ACHN (cell line): ENCODE measurements at places on chromosomes 7 and 10.

GRCh38 chr7:134593530-134594392 is 44.9 kb downstream of the AKR1B15 start:
- DNase-seq, result peak; percentile 38

GRCh38 chr7:129986600-129986999 is 33.8 kb upstream of the UBE2H start:
- DNase-seq, result peak; percentile 70

DNA sequence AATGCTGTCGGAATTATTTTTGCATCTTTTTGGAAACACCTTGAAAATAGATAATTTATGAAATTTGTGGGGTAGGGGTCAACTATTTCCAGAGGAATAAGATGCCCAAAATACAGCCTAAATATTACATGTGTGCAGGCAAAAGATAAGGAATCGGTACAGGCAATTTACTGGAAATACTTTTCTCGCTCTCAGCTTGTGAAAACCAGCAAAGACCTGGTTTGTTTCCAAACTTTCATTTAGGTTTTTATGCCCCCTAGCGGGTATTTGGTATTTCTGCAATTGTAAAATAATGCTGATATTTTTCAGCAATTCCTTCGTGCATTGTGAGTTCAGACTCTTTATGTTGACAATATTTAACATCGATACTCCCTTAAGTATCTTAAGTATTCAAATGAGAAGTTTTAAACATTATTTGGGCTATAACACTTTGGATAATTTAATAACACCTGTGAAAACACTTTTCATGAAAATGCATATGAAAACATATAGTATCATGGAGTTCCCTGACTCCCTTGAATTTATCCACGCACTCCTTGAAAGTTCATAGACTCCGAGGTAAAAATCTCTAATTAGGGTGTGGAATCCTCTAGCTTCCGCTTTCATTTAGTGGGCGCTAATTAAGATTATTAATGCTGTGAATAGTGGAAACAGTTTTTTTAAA is 132.4 kb downstream of the TSPAN12 start:
- peak; percentile 74 for DNase-seq

GRCh38 chr10:103241262-103242011 is 4.2 kb upstream of the RPEL1 start:
- DNase-seq, result peak; percentile 88

GRCh38 chr10:14259696-14260566 is 70.8 kb downstream of the FRMD4A start:
- no peak for DNase-seq

DNA sequence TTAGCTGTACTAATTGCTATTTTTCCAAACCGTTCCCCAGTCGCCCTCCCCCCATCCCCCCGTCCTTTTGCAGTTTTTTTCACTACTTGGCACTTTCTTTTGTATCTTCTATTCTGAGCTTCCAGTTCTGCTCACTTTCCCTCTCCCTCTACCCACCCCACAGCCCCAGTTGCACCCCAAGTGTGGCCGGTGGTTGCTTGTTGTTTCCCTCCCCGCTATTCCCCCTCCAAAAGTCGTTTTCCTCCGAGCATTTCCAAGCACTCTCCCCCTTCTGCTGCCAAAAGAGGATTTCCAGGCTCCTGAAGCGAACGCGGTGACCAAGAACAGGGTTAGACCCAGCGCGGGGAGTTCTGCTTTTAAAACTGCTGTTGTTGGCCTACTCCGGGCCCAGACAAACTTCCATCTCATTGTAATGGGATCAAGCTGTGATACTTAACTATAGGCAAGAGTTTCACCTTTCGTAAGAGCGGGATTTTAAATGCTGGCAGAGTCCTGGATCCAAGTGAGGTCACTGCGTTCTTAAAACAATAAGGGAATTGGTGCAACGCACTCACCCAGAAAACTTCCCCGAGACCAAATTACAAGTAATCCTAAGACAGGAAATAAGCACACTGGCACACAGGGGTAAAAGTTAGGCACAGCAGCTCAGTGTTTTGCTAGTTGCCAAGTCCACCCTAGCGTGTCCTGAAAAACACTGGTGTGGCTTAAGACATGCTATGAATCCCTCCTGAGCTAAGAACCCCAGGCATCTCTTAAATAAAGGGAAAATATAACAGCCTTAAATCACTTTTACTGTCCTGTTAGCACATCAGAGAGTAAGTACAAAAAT is 1.5 kb upstream of the RGS10 start:
- no peak for DNase-seq

GRCh38 chr10:29685506-29685905 is 50.7 kb upstream of the SVIL start:
- DNase-seq, result no peak

DNA sequence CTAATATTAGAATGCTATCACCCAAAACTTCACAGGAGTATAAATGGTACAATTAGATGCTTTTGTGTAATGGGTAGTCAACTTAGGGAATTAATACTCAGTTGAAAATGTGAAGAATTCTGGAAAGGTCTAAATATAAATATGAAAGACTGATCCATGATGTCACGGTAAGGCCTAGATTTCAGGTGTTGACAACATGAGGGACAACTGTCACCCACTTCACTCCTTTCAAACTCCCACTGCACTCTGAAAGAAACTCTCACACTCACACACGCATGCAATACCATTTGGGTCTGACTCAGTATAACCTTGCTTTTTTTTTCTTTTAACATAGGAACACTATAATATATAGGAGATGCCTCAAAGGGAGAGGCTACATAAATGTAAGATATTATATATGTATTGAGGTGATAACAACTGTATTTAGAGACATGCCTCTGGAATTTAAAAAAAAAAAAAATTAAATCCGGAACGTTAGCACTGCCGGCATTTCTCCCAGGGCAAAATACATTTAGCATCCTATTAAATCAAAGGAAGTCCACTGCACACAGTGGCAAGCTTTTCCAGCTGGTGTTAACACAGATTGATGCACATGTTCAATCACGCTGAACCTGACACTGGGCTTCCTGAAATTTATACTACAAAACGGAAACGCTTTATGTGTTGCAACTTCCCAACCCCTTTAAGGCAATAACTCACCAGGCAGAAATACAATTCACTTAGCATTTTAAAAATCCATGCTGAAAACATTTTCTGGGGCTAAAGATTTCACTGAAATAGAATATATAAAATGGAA is 74.9 kb downstream of the RSU1 start:
- DNase-seq, result no peak

DNA sequence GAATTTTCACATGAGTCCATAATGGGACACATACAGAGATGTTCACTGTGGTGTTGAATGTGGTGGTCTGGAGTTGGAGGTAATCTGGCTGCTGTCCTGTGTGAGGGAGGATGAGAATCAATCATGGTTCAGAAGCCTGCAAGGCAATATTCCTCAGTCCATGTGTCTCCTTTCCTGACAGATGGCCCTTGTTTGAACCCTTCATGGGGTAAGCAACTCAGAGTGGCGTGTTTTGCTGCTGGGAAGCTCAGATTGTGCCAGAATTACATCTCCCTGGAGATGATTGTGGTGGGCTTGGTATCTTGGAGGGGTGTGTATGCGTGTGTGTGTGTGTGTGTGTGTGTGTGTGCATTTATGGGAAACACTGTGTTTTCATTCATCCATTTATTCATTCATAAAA is 44.5 kb upstream of the COMTD1 start:
- DNase-seq, result no peak

DNA sequence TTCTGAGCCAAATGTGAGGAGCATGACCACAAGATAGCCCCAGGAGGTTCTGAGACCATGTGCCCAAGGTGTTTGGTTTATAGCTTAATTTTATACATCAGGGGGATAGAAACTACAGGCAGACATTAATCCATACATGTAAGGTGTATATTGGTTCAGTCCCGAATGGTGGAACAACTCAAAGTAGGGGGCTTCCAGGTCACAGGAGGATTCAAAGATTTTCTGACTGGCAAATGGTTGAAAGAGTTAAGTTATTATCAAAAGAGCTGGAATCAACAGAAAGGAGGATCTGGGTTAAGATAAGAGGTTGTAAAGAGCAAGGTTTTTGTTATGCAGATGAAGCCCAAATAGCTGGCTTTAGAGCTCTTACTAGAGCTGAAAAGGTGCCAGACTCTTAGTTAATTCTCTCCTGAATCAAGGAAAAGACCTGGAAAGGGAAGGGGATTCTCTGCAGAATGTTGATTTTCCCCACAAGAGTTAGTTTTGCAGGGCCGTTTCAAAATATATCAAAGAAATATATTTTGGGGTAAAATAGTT is 640.0 kb downstream of the IPMK start:
- DNase-seq, result no peak

DNA sequence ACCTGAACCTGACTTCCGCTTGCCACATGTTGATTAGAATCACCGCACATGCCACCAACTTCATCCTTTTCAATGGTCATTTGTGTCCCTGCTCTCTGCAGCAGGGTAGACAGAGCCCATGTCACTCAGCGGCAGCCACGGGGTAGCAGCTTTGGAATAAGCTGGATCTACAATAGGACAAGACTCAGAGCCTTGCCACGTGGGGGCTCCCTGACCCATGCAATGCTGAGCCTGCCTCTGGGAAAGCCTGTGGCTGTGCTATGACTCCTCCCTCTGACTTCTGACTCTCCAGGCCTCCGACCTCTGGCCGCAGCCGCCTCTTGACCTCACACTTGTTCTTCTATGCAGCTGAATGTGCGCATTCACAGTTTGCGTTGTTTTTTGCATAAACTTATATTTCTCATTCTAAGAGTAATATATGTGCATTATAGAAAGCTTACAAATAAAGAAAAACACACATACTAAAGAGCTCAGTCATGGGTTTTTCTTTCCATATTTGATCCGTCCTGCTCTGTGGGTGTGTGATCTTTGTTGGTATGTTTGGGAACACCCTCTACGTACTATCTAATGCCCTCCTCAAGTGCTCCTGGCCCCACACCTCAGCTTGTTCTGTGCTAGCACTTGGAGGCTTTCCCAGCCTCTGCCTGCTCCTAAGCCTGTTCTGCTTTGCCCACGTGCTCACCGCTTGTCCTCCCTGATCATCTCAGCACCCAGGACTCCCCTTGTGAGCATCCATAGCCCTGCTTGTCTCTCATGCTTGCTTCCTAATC is 198.0 kb upstream of the MKI67 start:
- no peak for DNase-seq

DNA sequence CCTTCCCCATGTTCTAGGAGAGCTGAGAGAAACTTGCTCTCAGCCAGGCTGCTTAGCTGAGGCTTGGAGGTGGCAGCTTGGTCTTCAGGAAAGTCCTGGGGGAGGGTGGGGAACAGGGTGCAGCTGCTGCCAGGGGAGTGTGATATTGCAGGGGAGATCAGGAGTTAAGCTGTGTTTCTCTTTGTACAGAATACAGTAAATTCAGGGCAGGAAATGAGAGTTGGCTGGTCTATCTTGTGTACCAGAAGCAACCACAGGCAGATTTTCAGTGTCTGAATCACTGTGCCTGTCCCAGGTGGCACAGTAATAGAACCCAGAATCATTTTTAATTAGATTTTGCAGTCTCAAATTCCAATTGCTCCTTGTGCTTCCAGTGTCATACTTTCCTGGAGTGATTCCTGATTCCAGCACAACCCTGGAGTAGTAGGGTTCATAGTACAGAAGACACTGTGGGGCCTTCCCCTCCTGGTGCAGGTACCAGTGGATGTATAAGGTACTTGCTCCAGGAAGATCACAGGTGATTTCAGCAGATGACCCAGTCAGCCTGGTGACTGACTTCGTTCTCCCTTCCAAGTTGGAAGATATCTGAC is 94.0 kb upstream of the TARP start:
- DNase-seq, result no peak

DNA sequence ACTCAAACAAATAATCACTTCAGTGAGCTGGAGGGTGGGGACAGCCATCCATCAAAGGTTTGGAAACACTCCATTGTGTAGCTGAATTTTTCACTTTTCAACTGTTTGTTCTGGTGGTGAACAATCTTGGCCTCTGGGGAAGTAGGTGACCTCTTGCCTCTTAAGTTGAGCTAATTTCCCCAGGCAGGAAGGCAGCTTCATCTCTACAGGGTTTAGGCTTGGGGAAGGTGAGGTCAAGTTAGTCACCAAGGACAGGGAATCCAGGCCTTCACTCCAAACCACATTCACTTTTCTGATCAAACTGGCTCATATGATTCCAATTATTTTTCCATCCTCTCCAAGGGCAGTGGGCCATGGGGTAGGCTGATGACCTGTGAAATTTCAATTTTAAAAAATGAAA is 138.3 kb upstream of the HABP2 start:
- no peak for DNase-seq

DNA sequence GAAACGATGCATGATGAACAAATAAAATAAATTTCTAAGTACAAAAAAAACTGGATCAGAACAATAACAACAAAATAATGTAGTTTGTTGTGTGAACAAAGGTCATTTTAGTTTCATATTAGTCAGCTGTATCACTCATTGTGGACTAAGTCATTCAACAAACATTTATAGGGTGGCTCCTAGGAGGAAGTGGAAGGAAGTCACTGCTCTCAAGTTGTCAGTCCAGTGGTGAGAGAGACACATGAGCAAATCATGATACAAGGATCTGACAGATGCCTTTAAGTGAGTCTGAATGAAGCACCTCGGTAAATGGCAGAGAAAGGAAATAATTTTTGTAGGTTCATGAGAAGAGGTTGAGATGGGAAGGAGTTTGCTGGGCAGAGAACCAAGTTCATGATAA is 56.8 kb downstream of the EPDR1 start:
- DNase-seq, result no peak

DNA sequence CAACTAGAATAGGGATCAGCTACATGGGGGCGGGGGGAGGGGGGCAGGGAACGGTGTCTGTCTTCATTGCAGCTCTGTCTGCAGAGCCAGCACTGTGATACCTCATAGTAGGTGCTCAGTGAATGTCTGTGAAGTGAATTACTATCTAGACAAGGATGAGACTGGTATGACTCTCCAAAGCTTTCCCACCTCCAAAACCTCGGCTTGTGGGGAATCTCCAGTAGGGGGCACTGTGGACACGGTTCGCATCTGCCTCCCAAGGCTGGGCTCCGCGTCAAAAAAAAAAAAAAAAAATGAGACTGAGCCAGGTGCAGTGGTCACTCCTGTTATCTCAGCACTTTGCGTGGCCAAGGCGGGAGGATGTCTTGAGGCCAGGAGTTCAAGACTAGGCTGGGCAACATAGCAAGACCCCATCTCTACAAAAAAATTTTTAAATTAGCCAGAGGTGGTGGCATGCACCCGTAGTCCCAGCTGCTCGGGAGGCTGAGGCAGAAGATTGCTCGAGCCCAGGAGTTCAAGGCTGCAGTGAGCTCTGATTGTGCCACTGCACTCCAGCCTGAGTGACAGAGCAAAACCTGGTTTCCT is 9.6 kb downstream of the TRIM56 start:
- DNase-seq, result peak; percentile 77
